ENCODE measurements at places on chromosomes 3 and 15.
A peak's percentile ranks its signal among the peaks of the same experiment; 100 is the strongest.

- DNase-seq = peak; percentile 72
Observed at GRCh38 chr3:195270079-195270816, 711 bp downstream of the XXYLT1 start.

DNA sequence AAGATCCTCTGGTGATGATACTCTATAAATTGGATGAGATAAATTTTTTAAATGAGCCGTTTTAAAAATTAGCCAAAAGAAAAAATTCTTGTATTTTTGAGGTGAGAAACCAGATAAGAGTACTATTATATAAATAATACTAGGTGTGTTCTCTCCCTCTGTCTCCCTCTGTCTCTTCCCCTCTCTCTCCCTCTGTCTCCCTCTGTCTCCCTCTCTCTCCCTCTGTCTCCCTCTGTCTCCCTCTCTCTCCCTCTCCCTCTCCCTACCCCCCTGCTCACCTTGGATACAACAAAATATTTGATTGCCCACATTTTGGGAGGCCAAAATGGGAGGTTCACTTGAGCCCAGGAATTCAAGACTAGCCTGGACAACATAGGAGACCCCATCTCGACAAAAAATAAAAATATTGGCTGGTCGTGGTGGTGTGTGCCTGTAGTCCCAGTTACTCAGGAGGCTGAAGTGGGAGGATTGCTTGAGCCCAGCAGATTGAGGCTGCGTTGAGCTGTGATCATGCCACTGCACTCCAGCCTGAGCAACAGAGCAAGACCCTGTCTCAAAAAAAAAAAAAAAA lies 168.5 kb downstream of the TCF12 start:
- no peak for DNase-seq

- peak; percentile 89 for DNase-seq
Observed at GRCh38 chr3:190092250-190092649, 28.4 kb downstream of the P3H2 start.

- no peak for DNase-seq
Observed at GRCh38 chr3:49278548-49278947, 1.5 kb upstream of the C3orf62 start.

GRCh38 chr3:148513096-148513543 lies 184.6 kb upstream of the AGTR1 start:
- DNase-seq = peak; percentile 69

DNA sequence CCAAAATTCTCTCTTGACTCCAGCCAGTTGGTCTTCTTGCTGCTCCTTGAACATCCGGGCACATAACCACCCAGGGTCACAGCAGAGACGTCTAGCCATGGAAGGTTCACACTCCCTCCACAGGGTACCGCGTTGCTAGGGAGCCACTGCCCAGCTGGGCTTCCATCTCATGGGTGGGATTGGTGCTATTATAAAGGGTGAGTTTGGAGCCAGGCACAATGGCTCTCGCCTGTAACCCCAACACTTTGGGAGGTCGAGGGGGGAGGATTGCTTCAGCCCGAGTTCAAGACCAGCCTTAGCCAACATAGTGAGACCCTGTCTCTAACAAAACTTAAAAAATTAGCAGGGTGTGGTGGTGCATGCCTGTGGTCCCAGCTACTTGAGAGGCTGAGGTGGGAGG lies 17.5 kb upstream of the SKOR1 start:
- DNase-seq = no peak

DNA sequence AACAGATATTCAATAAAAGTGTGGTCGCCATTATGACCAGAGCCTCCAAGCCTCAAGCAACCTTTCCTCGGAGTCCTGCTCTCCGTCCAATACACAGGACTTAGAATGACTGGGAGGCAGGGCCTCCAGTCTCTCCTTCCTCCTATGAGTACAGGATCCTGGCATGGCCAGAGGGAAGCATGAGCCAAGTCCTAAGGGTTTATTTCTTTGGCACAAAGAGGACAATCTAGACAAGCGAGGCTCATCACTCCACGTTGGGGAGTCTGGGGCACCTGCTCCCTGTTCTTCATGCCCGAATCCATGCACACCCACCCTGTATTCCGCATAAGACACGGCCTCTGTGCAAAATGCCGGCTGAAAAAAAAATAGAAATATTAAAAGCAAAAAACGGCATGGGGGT lies 6.8 kb downstream of the PRRT3 start:
- no peak for DNase-seq

DNA sequence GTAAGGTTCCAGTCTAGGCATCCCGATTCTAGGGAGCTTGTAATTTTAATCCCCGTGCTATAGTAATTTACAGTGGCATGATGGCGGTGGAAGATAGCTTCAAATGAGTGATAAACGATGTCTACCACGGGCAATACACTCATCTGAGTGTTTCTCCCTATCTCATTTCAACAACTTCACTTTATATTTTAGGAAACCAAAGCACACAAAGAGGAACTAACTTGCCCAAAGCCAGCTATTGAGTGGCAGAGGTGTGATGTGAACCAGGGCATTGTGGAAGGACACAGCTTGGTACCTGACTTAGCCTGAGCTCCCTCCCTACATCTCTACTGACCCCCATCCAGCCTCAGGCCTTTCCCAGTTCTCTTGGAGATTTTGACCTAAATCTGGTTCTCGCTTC lies 16.9 kb upstream of the FILIP1L start:
- no peak for DNase-seq

DNA sequence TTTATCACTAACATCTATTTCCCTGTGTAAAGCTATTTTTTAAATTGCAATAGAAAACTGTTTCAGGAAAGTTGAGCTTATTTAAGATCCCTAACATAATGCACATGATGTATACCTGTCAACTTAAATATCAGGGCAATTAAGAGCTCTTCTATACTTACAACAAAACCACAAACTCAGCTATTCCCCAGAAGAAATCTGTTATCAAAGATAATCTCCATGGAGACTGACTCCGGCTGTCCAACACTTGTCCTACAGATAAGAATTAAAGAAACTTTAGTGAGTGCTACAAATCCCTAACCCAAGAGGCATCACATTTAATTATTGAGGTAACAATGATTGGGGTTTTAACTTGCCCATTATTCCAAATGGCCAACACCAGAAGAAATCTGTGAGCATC lies 3.4 kb downstream of the SELENOK start:
- no peak for DNase-seq

GRCh38 chr3:132593947-132594323 lies 3.1 kb upstream of the ACKR4 start:
- DNase-seq = peak; percentile 89

- peak; percentile 36 for DNase-seq
Observed at GRCh38 chr3:165466856-165467255, 270.7 kb upstream of the SLITRK3 start.

DNA sequence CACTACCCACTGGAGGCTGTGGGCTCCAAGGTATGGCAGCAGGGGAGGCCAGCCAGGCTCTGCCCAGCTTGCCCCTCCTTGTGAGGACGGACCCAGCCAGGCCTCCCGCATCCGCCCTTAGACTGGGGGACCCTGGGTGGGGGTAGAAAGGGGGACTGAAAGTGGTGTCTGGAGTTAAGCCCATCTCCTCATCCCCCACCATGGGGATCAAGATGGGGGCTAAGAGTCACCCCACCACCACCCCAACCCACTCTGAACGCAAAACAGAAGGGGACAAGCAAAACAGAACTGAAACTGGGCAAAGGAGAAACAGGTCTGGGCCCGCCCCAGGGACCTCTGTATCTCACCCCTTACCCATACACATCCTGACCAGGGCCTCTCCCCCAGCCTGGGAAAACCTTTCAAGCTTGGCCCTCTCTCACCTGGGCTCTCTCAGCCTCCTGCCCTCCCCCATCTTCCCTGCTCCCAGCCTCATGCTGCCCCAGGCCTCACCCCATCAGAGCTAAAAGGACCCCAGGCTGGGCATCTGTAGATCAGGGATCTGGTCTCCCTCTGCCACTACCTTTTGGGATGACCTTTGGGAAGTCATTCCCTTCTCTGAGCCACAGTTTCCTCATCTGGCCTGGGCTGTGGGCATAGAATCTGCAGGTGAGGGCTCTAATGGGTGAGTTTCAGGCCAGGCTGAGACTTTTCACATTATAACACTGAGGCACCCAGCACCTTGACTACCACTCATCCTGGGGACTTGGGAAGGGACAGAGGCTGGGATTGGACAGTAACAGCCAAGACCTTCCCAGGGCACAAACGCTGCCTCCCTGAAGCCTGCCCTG lies 30.0 kb upstream of the CYP11A1 start:
- peak; percentile 62 for DNase-seq

DNA sequence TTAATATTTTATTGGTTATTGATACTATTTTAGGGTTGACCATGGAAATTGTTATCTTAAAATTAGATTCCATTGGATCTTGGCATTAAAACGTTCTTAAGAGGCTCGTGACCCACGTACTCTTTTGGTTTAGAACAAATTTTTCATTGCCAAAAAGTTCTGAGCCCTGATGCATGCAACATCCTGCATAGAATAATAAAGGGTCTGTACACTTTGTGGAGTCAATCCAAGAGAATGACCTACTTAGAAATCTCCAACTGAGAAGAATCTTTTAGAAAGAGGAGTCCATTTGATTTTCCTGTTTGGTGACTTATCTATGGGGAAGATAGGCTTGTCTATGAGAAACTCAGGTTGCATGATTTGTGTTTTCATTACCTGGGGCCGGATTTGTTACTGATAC lies 404.2 kb upstream of the RGMA start:
- no peak for DNase-seq

GRCh38 chr3:178671791-178672190 lies 135.6 kb downstream of the KCNMB2 start:
- peak; percentile 87 for DNase-seq

- no peak for DNase-seq
Observed at GRCh38 chr3:24526640-24527212, 32.1 kb upstream of the THRB start.

- DNase-seq = peak; percentile 50
Observed at GRCh38 chr3:50411229-50411628, 51.9 kb upstream of the TMEM115 start.

DNA sequence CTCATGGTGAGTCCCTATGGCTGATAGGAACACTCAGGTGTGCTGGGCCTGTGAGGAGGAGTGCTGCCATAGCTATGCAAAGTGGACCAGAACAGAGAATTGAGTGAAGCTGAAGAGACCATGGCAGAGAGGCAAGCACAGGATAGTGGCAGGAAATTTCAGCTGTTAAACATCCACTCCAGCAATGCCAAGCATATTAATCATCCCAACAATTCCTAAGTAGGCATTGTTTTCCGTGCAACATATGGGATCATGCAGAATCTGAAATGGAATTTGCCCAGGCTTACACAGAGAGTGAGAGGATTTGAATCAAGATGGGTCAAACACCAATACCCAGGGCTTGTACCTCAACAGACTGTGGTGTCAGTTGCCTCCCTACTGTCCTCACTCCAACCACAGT lies 582.6 kb upstream of the UBE2E2 start:
- peak; percentile 67 for DNase-seq

GRCh38 chr3:10594915-10595314 lies 89.5 kb upstream of the ATP2B2 start:
- peak; percentile 59 for DNase-seq

GRCh38 chr15:48084759-48085590 lies 35.8 kb upstream of the SLC24A5 start:
- peak; percentile 21 for DNase-seq

DNA sequence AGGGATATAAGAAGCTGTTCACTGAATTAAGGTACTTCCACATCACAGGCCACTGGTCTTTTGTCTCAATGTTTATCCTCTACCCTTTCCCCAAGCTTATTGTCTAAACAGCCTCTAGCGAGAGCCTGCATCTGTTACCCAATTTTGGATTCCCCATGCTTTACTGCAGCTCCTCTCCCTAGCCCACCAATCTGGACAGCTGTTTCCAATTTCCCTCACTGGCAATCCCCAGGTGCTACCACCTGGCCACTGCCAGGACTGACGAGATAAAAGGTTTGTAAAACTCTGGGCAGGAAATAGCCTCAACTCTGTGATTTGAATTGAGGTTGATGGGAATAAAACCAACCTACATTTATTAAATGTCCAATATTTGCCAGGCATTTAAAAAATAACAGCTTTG lies 58.0 kb upstream of the TEX9 start:
- no peak for DNase-seq

GRCh38 chr3:9168241-9168741 lies 81.2 kb downstream of the SRGAP3 start:
- no peak for DNase-seq

DNA sequence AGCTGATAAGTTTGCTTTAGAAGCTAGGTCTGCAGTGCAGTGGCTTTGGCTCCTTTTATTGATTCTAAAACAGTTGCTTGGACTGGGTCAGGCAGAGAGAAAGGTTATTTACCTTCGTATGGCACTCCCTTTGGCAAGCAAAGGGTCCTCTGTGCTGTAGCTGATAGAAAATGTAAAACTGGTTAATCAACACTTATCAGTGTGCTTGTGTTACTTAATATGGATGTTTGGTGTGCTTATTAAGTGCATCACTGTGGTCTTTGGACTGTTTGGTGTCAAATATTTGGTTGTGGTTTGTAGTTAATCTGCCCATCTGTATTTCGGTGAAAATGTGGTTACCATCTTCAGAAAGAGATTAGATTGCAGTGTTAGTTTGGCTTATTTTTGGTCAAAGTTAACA lies 16.0 kb downstream of the UBE2E2 start:
- no peak for DNase-seq

GRCh38 chr3:97670952-97671351 lies 93.6 kb upstream of the ARL6 start:
- DNase-seq = no peak

DNA sequence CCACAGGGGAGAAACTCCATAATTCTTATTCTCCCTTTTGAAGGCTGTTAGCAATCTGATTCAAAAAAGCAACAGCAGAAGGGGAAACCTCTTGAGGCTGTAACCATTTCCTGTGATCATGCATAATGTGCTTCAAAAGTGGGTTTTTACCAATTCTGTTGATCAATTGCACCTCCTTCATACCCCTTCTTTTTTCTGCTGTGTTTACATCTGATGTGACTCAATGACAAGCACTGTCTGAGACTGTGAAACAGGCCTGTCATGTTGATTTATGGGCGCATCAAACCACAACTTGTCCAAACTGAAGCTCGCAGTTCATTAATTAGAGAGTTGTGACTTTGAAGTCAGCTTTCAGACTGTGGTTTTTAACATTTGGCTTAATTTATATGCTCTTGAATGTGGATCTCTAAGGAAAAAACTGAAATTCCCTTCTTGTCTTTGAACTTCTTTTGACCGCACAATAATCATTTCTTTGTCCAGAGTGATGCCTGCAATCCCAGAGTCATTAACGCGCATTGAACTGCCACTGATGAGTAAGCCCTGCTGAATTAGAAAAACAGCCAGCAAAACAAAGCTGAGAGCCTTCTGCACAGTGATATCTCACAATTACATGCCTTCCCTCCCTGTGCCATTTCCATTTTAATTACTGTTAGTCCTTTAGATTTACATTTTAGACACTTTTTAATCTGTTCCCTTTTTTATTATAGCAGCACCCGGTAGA lies 532.8 kb downstream of the FOXP1 start:
- peak; percentile 54 for DNase-seq

DNA sequence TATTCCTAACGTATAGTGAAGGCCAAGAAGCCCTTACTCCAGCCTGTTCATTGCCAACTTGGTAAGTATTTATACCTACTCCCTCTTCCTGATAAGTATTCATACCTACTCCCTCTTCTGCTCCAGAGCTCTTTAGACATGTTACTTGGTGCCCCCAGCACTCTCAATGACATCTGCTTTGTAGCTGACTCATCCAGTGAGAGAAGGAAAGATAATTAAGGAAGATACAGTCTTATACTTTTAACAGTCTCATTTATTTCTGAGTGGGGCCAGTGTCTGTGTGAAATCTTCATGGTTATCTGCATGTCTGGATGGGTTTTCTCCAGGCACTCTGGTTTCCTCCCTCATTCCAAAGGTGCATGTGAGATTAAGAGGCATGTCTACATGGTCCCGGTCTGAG lies 698.7 kb downstream of the FHIT start:
- peak; percentile 24 for DNase-seq

- DNase-seq = no peak
Observed at GRCh38 chr15:92101708-92102394, 248.3 kb downstream of the SLCO3A1 start.
